ENCODE measurements at places on chromosomes 3 and 15. TPM values are rescaled to one million over a fixed set of nuclear protein-coding genes. Genes with fewer than 3 reads are reported as not detected.

- DNase-seq, result no peak
- no peaks in the 10 kb centered on the region for H3K27me3 ChIP-seq
- H3K4me1 ChIP-seq, result no peaks in the 10 kb centered on the region
- no peaks in the 10 kb centered on the region for H3K36me3 ChIP-seq
- H3K27ac ChIP-seq, result no peak overlapping the region
Measured at GRCh38 chr3:62329971-62330370, 43.4 kb downstream of the FEZF2 start.

- H3K27me3 ChIP-seq, result peaks cover 5% of the 10 kb centered on the region
- no peaks in the 10 kb centered on the region for H3K36me3 ChIP-seq
- H3K4me1 ChIP-seq, result peaks cover 3% of the 10 kb centered on the region
- H3K27ac ChIP-seq, result no peak overlapping the region
- DNase-seq, result no peak
Measured at GRCh38 chr15:66880380-66881155, 178.5 kb downstream of the SMAD6 start.

The BFSP2 gene
- polyA plus RNA-seq, result not detected

The NMNAT3 gene
- polyA plus RNA-seq, result 15.1 TPM

- no peaks in the 10 kb centered on the region for H3K27me3 ChIP-seq
- no peaks in the 10 kb centered on the region for H3K36me3 ChIP-seq
- peak overlapping the region; percentile 58 for H3K4me3 ChIP-seq
- H3K27ac ChIP-seq, result peak overlapping the region; percentile 87
Measured at GRCh38 chr3:101827211-101828174, 21.8 kb upstream of the NFKBIZ start.

The GRAMD2A gene
- polyA plus RNA-seq, result 11.5 TPM

GRCh38 chr15:74754593-74755215 lies 6.1 kb downstream of the CYP1A2 start:
- no peaks in the 10 kb centered on the region for H3K36me3 ChIP-seq
- no peak overlapping the region for H3K4me3 ChIP-seq
- peaks cover 8% of the 10 kb centered on the region for H3K27me3 ChIP-seq
- no peaks in the 10 kb centered on the region for H3K4me1 ChIP-seq
- H3K27ac ChIP-seq, result no peak overlapping the region
- DNase-seq, result no peak
